WERI-Rb-1 (cell line): ENCODE measurements at places on chromosomes 3 and 15.
A peak's percentile ranks its signal among the peaks of the same experiment; 100 is the strongest.

DNA sequence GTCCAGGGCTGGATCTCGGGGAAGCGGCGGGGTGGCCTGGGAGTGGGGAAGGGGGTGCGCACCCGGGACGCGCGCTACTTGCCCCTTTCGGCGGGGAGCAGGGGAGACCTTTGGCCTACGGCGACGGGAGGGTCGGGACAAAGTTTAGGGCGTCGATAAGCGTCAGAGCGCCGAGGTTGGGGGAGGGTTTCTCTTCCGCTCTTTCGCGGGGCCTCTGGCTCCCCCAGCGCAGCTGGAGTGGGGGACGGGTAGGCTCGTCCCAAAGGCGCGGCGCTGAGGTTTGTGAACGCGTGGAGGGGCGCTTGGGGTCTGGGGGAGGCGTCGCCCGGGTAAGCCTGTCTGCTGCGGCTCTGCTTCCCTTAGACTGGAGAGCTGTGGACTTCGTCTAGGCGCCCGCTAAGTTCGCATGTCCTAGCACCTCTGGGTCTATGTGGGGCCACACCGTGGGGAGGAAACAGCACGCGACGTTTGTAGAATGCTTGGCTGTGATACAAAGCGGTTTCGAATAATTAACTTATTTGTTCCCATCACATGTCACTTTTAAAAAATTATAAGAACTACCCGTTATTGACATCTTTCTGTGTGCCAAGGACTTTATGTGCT is 527 bp downstream of the B2M start:
- peak; percentile 30 for DNase-seq

DNA sequence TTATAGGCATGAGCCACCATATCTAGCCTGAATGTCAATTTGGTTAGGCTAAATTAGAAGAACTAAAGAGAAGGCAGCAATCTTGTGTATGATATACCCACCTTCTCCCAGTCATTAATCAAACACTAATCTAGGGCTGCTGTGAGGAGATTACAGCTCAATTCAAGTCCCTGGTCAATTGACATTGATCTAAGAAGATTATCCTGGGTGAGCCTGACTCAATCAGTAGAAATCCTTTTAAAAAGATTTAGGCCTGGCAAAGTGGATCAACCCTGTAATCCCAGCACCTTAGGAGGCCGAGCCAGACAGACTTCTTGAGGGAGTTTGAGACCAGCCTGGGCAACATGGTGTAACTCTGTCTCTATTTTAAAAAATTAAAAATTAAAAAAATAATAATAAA is 2.5 kb upstream of the DNAH12 start:
- peak; percentile 66 for DNase-seq

GRCh38 chr3:12681089-12681942 is 17.4 kb upstream of the RAF1 start:
- no peak for DNase-seq

DNA sequence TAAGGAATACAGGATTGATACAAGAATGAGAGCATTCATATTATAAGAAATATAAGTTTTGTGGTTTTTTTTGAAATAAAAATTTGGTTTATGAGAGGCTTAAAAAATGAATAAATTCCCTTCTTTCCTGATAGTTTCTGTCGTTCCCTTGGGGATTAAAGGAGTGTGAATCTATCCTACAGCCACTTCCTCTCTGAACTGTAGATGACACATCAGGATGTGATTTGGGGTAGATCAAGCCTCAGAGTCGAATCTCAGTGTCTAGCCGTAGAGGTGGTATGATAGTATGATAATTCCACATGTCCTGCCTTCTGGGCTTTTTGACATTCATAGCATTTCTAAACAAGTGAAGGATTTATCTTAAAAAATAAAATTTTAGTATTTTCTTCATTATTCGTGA is 343.1 kb downstream of the LPP start:
- no peak for DNase-seq

GRCh38 chr3:158739661-158740060 is 7.4 kb upstream of the RARRES1 start:
- no peak for DNase-seq
